ENCODE measurements at places on chromosomes 1 and 21.
A peak's percentile ranks its signal among the peaks of the same experiment; 100 is the strongest.

DNA sequence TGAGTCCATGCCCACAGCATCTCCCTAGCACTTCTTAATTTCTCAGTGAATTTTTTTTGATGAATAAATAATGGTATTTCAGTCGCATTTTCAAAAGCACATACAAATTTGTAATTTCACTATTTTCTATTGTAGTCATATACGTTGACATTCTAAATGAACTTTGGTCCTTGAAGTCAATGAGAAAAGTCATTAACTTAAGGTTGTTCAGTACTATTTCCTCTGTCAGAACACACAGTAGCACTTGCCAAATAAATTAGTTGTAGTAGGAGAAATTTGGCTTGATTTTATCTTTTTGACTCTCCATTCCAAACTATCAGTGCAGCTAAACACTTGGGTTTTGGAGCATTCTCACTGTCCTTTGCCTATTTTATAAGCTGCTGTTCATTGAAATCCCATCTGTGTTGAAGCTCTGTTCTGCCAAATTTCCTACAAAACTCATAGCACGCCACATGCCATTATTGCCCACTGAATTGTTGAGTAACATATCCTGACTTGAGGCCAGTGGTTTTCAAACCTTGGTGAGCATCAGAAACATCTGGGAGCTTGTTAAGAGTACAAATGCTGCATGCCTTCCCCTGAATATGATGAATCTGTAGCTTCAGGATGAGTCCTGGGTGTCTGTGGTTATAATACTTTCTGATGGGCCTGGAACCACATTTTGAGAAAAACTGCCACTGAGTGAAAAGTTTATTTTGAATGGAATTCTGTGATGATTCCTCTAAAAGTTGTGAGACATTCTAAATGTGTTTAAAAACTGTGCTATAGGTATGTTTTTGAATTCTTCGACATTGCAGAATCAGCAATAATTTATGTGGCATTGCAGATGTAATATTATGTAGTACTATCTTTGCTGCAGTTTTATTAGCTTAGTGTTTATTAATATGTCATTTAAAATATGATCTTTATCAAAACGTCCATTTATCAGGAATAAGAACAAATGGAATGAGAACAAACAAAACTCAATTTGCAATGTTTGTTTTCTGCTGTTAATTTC lies 78.9 kb downstream of the DNM3 start:
- no peak for DNase-seq

- DNase-seq, result no peak
Observed at GRCh38 chr1:86997538-86997937, 83.1 kb downstream of the HS2ST1 start.

DNA sequence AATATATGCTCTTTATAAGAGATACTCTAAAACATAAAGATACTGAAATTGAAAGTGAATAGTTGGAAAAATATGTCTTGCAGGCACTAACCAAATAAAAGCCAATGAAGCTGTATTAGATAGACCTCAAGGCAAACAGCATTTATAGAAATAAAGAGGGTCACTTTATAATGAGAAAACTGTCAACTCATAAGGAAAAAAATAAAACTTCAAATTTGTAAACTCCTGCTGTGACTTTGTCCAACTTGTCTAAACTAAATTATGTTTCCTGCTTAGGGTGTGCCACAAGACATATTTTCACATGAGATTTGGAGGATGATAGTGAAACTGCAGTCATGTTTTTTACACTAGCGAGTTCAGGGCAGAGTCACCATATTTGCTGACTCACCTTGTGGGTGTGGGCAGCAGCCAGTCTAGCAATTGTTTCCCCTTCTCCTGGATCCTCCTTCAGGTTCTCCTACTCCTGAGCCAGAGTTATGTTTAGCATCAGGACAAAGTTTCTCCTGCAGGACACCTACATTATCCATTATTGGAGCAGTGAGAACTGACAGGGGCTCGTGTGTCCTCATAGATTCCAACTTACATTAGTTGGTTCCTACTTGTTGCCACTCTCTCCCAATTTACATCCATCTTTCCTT lies 43.8 kb downstream of the CD53 start:
- no peak for DNase-seq

DNA sequence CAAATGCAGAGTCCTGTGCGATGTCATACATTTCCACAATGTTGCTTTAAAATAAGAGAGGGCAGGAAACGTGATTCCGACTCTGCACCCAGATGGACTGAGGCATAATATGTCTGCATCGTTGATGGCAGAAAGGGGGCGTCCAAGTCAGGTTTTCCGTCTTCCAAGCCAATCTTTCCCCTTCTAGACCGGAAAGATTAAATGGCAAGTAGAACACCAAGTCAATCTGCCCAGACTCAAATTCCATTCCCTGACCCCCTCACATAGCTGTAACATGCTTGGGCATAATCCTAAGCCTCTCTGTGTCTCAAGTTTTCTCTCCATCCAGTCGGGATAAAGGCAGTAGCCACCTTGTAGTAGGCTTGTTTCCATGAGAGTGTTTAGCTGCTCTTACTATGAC lies 14.4 kb downstream of the PCP4 start:
- no peak for DNase-seq

GRCh38 chr1:207917080-207917479 lies 6.2 kb upstream of the CD34 start:
- no peak for DNase-seq

DNA sequence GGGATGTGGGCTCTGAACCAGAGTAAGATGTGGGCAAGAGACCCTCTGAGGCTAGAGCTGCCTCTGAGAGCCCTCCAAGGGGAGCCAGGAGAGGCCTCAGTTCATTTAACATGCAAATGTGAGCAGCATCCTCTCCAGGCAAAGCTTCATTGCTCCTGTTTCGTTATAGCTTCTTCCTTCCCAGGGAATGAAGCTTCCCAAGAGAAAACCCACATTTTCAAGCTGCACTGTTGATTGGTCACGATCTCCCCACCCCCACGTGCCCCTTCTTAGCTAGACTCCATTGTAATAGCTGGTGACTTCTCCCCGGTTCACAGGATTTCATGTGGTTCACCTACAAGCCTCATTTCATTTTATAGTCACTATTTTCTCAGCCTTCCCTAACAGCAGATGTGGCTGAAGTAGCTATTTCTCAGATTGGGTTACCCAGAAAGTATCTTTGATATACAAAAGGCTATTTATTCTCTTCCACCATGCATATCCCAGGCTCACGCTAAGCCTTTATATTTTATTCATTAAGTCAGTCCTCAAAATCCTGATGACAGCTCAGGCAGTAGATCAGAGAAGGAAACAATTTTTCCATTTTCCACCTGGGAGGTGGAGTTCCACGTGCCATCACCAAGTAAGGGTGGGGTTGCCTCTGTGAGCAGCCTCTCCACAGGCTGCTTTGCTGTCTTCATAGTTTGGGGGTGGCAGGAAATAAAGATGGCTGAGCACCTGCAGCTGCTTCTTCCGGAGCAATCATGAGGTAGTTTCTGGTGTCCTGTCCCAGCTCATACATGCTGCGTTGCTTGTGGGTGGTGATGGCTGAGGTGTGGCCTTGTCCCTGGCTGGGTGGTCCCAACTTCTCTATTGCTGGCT lies 178.3 kb upstream of the RAB4A start:
- peak; percentile 97 for DNase-seq

DNA sequence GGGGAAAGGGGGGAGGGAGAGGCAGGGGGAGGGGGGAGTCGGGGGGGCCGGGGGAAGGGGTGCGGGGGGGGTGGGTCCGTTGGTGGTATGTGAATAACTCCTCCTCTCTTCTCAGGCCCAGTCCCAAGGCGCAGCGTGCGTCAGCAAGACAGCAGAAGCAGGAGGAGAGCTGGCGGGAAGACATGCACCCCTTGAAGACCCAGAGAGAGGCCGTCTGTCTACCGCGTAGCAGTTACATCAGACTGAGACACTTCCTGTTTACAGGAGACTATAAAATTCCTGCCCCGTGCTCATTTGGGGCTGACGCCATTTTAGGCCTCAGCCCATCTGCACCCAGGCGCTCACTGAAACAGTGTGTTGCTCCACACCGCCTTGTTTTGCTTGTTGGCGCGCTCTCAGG lies 55.3 kb downstream of the SETD4 start:
- no peak for DNase-seq

GRCh38 chr1:171758011-171758410 lies 16.1 kb upstream of the VAMP4 start:
- no peak for DNase-seq

All from DMS79 (cell line).